ENCODE measurements at places on chromosomes 4 and X.

- no peak for DNase-seq
These were observed 36.3 kb downstream of the ARAP2 start for GRCh38 chr4:36207831-36208520.

DNA sequence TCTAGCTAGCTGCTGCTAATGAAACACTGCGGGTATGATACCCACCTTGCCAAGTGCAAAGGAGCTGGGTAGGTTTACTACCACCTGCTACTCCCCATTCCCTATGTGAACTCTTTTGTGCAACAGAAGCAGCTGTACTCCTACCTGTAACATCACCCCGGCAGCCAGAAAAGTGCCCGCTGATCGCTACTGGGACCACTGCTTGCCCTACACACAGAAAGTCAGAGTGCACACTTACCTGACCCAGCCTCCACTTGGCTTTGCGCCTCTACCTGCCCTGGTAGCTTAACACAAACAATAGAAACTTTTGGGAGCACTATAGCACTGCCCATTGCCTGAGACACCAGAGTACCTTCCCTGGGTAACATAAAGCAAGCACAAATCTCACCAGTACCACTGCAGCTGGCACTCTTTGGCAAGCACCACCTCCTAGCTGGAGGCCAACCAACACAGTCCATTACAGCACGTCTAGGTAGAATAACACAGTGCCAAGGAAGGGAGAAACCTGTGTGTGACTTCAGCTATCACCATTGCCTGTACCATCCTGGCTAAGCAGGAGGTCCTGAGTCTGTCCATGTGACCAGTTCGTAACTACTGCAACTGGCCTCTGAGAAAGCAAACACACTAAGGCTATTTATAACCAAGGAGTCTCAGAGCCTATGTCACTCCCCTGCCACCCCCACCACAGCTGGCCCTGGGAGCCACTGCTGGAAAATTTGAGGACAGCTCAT is 80.1 kb downstream of the CENPC start:
- DNase-seq = no peak

GRCh38 chrX:53717205-53717604 is 30.7 kb upstream of the HUWE1 start:
- no peak for DNase-seq

DNA sequence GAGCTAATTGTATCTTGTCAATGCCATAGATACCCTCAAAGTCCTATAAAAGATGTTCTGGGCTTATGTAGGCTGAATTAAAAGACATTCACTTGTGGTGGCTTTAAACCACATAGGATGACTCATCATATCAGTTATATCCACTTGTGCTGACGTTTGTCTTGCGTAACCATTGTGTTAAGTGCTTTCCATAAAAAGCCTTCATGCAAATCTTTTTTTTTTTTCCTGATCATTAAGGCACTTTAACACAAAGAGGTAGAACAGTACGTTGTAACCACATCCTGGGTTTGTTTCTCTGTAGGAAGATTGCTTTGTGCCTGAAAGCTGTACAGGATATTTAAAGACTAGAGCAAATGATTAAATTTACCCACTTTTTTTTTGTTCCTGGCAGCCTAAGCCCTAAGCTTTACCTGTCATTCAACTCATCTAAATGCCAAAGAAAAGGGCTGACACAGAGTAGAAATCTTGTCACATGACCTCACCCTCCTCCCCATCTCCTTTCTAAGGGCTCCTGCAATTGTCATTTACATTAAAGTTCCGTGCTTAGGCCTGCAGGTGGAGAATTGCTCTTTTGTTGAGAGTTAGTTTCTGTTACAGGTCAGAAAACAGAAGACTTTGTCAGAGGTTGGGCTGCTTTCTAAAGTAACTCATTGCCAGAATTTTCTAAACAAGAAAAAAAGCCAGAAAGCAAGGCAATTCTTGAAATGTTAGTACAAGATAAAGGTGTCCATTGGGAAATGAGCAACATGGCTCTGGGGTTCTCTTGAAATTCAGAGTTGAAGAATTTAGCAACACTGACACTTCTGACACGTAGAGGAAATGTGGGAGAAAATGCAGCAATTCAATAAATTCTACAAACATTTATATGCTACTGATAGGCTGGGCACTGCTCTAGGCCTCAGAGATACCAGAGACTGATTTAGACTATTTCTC is 555.6 kb downstream of the PPARGC1A start:
- DNase-seq = no peak

DNA sequence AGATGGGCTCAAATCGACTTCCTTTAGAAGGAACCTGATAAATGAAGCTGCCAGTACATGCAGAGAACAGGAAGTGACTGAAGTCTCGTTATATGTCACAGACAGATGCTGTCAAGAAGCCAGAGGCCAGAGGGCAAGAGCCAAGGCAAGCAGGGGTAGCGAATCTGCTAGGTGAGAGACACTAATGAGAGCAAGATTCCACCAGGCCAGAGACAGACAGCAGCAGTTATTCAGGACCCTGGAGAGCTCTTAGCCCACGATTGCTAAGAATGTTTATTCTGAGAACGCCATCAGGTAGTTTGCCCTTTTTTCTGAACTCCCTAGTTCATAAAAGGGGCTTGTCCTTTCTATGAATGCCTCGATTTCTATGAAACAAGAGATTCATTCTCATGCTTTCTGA is 73.7 kb downstream of the BEND2 start:
- DNase-seq = no peak

Measured in tibial nerve (tissue), 4 donors.